ENCODE measurements at places on chromosomes 6 and 20.
A peak's percentile ranks its signal among the peaks of the same experiment; 100 is the strongest.

DNA sequence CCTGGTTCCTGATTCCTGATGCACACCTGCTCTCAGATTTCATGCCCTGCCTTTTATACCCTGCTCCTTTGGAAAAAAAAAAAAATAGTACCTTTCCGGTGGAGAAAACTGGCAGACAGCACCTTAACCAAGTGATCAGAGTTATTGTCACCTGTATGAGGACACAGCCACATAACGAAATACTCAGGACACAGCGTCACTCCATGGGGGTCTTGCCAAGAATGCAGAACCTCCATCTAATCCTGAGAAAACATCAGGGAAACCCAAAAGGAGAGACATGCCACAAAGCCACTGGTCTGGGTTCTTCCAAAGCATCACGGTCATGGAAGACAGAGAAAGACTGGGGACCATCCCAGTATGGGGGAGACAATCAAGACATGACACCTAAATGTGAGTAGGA is 29.1 kb downstream of the BFSP1 start:
- no peak for DNase-seq

GRCh38 chr6:18207438-18207837 is 52.2 kb downstream of the KDM1B start:
- no peak for DNase-seq

GRCh38 chr6:169274781-169275180 is 21.1 kb upstream of the THBS2 start:
- no peak for DNase-seq

DNA sequence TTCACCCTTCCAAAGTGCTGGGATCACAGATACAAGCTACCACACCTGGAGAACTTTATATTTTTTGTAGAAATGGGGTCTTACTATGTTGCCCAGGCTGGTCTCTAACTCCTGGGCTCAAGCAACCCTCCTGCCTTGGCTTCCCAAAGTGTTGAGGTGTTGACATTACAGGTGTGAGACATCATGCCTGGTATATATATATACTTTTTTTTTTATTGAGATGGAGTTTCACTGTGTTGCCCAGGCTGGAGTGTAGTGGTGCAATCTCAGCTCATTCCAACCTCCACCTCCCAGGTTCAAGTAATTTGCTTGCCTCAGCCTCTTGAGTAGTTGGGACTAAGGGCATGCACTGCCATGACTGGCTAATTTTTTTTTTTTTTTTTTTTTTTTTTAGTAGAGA is 5.4 kb downstream of the FKBP5 start:
- DNase-seq = no peak

DNA sequence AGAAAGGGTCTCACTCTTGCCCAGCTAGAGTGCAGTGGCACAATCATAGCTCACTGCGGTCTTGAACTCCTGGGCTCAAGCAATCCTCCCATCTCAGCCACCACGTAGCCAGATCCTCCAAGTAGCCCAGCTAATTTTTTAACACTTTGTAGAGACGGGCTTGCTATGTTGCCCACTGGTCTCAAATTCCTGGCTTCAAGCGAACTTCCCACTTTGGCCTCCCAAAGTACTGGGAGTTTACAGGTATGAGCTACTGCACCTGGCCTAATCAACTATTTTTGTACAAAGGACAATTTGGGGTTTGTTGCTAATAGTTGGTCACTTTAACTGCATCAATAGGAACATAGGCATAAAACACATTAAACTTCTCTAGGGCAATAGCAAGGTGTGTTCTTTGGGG is 29.9 kb upstream of the SYNCRIP start:
- no peak for DNase-seq

DNA sequence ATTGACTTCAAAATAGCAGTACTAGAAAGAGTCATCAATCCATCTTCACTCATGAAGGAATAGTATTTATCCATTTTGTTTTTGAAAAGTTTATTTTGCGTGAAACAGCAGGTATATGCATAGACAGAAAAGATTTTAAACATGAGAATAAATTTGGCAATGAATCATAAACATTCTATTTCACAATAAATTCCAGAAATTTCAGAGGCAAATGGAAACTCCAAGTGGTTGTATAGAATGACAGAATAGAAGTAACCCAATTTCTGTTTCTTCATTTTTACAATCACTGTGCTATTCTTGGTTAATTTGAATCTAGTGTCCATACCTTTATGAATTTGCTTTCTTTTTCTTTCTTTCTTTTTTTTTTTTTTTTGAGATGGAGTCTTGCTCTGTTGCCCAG is 173.0 kb upstream of the ECI2 start:
- DNase-seq = no peak

DNA sequence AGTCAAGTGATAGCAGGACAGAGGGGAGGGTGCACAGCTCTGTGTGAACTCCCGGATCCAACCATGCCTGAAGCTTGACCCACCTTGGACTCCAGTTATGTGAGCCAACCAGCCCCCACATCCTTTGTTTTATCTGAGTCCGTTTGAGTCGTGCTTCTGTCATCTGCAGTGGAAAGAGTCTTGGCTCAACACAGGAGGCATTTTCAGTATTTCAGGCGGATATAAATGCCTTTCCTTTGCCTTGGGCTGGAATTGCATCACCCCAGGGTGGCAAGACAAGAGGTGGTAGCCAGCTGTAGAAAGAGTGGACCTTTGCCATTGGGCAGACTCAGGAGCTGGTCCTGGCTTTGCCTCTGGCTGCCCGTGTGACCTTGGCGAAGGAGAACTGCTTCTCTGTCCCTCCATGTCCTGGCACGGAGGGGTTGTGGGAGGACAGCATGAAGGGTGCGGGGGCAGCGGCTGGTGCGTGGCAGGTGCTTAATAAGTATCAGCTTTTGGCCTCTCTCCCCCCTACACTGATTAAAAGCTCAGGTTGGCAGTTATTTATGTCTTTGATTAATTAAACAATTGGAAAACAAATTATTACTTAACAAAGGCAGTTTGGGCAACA is 42.6 kb upstream of the APCDD1L start:
- DNase-seq = no peak

- no peak for DNase-seq
Observed at GRCh38 chr6:165183496-165184140, 125.8 kb downstream of the C6orf118 start.

DNA sequence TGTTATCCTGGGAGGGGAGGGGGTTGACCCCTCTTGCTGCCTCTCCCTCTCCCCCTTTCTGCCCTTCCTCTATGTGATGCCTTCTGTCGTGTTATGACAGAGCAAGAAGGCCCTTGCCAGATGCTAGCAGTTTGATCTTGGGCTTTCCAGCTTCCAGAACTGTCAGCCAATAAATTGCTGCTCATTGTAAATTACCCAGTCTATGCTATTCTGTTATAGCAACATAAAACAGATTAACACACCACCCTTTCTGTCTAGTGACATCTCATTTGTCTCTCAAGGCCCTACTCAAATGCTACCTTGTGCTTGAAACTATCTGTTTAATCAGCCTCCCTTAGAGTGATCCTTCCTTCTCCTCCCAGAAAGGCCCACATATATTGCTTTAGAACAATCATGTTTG is 16.4 kb upstream of the MAP3K4 start:
- no peak for DNase-seq

DNA sequence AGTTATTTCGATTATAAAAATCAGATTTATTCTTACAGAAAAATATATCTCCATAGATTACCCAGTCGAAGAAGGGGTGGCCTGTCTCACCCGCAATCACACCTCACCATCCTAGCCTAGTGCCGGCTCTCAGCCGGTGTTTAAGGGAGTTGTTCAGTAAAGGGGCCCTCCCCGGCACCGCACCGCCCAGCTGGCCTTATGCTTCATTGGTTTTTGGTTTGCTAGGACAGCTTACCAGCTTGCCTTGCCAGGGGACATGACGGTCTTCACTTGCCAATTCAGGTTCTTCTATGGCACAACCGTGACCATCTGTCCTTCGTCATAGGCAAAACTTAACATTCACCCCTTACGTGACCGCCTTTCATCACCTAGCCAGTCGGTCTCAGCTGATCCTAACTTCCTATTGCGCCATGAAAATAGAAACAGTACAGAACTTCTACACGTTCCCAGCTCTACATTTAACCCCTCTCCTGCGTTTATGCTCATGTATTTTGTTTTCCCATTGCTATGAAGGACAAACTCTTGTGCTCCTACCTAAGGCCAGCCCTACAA is 44.7 kb upstream of the SLC22A16 start:
- no peak for DNase-seq

- no peak for DNase-seq
Observed at GRCh38 chr6:3841066-3841454, 8.1 kb upstream of the FAM50B start.

DNA sequence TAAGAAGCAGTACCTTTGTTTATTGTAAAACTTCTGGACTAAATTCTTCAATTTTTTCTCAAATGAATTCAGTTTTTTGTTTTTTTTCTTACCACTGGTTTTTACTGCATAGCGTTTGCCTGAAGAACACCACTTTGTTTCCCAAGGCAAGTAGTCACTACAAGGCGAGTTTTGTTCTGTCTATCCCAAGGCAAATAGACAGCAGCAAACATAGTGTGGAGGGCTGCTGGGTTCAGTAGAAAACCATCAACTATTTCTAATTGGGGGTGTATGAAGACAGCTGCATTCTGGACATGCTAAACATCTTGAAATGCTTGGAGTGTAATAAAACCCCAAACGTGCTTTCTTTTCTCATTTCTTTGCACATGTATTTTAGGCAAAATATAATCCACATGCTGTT is 197.4 kb downstream of the ESR1 start:
- no peak for DNase-seq

DNA sequence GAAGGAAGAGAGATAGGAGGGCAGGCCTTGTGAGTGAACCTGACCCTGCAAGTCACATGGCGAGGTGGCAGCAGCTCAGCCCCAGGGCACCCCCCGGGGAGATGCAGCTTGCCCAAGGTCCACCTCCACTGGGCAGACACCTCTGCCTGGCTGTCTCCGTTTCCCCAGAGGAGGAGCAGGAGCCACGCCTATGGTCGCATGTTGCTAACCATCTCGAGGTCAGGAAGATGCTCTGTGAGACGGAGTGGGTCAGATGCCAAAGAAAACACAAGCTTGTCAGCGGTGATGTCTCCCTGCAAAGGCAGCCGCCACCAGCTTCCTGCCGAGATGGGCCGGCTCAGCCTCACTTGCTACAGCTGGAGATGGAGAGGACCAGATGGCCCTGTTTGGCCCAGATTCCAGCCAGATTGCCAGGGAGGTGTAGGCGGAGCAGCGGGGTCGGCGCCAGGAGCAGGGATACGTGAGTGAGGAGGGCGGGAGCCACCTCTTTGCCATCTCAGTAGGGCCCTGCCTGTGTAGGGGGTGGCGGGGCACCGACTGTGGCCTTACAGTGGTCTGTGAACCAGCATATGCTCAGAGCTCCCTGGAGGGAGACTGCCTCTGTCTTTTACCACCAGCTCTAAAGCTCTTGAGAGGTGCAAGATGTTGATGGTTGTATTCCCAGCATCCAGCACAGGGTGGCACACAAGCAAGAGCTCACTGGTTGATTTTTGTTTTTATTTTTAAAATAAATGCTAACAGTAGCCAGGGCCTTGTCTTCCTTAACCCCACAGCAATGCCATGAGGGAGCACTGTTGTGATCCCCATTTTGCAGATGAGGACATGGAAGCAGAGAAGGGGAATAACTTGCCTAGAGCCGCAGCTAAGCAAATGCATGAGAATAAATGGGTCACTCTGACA is 42.9 kb upstream of the FAM83D start:
- DNase-seq = peak; percentile 98

GRCh38 chr6:150150821-150151646 is 8.2 kb downstream of the PPP1R14C start:
- no peak for DNase-seq

- peak; percentile 53 for DNase-seq
Observed at GRCh38 chr6:79570129-79571029, 33.1 kb upstream of the LCA5 start.

- no peak for DNase-seq
Observed at GRCh38 chr6:167973148-167973885, 24.2 kb upstream of the KIF25 start.

DNA sequence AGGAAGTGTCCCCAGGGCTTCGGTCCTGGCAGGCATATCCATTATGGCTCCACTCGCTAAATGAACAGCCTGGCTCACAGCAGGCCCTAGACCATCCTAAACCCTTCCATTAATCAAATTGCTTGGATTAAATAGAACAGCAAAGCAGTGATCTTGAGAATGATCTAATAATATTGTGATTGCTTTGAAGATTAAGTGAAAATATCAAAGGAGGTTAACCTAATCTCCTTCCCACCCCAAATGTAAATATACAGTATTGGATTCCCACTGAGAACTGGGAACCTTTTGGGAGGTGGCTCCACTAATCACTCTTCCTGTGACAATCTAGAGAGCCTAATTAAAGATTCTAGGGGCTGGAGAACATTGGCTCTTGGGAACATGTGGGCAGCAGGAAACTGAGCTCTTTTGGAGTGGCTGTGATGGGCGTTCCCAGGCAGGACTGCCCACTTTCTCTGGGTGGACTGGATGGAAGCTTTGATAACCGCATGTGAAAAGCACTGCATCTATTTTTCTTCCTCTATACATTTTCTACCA is 68.3 kb upstream of the FRMD1 start:
- DNase-seq = no peak

DNA sequence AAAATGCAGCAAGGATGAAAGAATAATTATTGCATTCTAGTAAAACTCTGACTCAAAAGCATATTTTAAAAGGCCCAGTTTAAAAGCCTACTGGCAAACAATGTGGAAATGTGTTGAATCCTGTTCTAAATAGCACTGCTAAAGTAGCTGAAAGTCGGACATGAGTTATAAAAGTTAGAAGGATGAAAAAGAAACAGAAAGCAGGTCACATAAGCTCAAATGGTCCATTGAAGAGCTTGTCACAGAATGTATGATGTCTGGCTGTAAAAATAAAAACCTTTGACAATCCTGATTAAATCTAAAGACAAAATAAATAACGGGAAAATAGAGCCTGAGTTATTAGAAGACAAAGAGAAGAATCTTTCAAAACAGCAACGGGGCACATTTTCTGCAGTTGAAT is 218.6 kb upstream of the UFL1 start:
- no peak for DNase-seq

DNA sequence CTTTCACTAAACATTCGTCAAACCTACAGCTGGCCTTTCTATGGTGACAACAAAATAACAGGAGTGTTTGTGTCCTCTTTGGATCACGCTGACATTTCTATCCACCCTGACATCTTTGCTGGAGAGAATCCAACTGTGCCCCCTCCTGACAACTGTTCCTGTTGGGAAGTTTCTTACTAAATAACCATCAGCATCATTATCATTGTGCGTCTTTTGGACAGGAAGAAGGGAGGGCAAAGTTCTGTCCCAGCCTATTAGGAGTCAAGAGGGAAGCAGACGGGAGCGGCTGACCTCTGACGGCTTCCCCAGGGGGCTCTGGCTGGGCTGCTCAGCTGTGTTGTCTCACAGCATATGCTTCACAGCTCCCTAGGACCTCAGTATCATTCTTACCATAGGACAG is 195.9 kb upstream of the SULF2 start:
- DNase-seq = no peak

GRCh38 chr6:33241968-33242367 is 29.7 kb downstream of the VPS52 start:
- no peak for DNase-seq

- DNase-seq = no peak
Observed at GRCh38 chr20:11044561-11044960, 370.8 kb upstream of the JAG1 start.

- DNase-seq = no peak
Observed at GRCh38 chr6:45507186-45507585, 129.5 kb upstream of the SUPT3H start.

GRCh38 chr6:47478233-47479139 is 897 bp downstream of the CD2AP start:
- DNase-seq = no peak
